LNCaP clone FGC (cell line): ENCODE measurements at places on chromosomes 5 and 9.
A peak's percentile ranks its signal among the peaks of the same experiment; 100 is the strongest.

DNA sequence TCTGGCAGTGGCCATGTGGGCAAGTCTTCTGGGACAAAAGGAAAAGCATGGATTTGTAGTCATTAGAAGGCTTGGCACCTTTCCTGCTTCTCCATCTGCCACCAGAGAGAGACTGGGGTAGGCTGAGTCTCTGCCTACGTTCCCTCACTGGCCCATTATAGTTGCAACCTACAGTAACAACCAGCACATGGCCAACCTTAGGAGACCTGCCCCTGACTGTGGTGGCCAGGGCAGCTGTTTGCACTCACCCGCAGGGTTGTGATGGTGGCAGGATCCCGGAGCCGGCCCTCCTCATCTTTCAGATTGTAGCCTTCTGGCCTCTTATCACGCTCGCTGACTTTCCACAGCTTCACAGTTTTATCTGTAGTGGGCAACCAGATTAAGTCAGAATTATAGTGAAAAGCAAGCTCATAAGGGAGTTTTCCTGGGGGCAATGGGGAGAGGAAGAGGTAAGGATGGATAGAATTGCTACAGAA, 174.9 kb upstream of the GPR151 start:
- DNase-seq: no peak

DNA sequence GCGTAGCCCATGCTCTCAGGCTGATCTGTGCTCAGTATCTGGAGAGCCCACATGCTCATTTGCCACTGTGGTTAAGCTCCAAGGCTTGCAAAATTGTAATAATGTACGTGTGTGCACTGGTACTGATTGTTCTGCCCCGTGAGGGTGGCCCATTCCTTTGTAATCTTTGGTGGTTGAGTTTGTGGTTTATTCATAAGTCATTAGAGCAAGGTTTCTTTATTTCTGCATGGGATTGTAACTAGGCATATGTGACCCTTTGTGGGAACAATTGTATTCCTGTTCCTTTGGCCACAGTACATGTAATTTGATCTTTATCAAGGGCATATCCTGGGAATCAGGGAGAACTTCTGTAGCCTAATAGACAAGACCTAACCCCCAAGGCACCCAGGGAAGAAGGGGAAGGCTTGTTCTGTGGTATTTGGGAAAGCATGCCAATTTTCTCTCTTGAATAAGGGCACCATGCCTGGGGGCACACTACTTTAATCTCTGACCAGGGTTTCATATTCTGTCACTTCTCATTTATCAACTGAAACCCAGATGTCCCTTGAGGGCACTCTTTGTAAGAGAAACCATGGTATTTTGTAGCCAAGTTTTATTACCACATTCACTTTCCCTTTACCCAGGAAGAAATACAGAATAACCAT, 74.6 kb downstream of the NPR3 start:
- DNase-seq: no peak

GRCh38 chr9:123757960-123758359, 172.0 kb downstream of the DENND1A start:
- no peak for DNase-seq

- DNase-seq: no peak
Measured at GRCh38 chr9:104879555-104880309, 48.2 kb downstream of the ABCA1 start.

DNA sequence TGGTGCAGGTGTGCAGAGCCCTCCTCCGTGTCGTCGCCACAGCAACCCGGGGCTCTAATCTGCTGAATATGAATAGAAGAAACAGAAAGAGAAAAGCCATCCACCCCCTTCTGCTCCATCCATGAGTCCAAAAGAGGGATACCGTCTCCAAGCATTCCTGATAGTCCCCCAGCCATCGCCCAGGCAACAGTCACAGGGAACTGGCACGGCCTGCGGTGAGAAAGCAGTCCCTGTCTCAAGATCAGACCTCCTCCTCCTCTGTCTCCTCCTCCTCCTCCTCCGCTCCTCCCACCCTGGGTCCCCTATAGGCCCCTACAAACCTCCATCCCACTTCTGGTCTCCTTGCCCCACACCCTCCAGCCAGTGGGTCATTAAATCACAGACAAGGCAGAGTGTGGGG, 308.1 kb upstream of the MPDZ start:
- DNase-seq: no peak

- no peak for DNase-seq
Measured at GRCh38 chr5:135007305-135007704, 26.7 kb downstream of the PITX1 start.

DNA sequence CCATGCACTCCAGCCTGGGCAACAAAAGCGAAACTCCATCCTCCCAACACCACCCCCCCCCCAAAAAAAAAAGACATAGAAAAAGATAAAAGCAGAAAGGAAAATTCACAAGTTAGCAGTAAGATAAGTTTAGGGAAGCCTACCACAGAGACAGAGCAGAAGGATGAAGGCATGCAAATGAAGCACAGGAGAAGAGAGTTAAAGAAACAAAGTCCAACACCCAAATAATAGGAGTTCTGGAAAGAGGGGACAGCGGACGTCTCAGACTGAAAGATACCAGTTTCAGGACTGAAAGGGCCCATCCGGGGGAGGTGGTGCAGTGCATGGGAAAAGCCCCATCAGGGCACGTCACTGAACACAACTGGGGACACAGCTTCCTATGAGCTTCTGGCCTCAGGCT, 54.3 kb downstream of the OTULIN start:
- no peak for DNase-seq

GRCh38 chr5:7271435-7272084, 124.4 kb upstream of the ADCY2 start:
- no peak for DNase-seq

GRCh38 chr5:60024104-60024503, 130.6 kb upstream of the PDE4D start:
- no peak for DNase-seq

DNA sequence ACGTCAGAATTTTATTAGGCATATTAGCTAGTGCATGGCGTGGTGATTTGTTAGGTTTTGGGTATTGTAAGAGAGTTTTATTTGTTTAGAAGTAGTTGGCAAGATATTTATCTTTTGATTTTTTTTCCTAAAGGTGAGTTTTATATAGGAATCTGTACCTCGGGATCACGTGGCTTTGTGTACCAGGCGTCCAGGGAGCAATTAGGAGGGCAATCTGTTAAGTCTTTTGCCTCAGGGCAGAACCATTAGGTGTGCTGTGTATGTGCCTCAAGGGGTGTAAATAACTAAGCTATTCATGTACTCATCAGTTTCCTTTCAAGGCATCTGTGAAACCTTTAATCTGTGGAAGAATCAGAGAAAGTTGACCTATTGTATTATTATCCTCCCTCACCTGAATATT, 39.4 kb downstream of the ZSWIM6 start:
- DNase-seq: no peak

DNA sequence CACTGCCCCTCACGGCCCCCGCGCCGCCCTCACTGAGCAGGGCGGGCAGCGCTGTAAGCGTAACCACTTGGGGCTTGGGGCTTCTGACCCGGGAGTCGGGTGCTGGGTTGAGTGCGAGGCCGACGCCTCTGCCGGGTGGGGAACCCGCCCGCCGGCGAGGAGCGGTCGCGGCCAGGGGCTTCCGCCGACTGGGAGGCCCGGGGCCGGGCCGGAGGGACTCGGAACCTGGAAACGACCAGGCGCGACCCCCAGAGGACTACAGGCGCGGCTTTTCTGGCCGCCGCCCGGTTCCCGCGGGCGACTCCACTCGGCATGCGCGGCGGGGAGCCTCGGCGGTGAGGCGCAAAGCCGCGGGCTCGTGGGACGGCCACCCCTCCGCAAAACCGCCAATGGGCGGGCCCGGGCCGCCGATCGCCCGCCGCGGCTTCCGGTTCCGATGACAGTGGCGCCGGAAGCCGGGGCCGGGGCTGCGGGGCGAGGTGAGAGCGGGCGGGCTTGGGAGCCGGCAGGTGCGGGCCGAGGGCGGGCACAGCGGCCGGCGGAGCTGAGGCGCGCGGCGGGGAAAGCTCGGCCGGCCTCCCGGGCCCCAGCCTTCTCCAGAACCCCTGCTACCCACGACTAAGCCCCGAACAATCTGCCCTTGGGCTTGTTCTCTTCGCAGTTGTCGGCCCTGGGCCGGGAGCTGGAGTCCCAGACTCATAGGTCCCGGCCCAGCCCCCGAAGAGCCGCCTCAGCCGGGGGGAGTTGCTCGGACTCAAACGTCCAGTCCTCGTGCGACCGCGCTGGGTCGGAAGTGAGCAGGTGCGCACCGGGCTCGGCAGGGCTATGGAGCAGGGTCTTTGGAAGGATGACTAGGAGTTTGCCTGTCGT, at the start of gene RMND5B:
RMND5B (plus strand) TSS at position 439 of the 870 bp plus-strand sequence. CDS start 7,106 bp downstream, outside the sequence.
- peak; percentile 49 for DNase-seq

DNA sequence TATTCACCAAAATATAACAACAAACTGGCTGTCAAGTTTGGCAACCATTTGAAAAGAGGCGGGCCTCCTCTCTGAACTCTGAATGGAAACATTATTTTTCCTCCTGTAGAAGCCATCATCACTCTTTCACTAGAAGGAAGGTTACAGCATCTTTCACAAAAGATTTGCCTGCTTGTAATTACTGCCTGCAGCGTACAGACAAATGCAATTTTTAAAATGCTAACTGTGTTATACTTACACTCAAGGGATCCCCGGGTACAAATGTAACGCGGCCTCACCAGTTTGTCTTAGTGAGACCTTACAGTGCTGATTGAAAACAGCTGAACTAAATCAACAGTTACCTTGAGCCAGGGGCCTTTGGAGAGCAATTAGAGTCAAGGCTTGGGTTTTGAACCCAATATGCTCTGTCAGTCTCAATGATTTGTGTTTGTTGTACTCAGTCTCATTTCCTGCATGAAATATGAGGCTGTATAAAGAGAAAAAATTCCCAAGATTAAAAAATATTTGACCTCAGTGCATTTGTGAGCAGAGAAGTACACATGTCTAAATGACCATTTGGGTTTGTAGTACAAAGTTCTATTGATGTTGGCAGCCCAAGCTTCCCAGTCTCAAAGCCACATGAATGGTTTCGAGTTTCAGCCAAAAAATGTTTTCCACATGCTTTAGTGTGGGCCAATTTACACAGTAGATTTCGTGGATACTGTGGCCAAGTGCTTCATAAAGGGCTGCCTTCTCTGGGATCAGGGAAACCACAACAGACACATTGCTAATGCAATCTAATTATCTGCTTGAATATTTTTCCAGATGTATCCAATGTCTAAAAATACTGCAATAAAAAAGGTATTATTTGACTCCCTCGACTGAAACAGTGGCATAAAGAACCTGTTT, 500.0 kb downstream of the SPATA31D1 start:
- peak; percentile 32 for DNase-seq

GRCh38 chr9:128689820-128690683, 1.0 kb downstream of the SET start:
- no peak for DNase-seq

- no peak for DNase-seq
Measured at GRCh38 chr9:130298662-130299279, 33.2 kb downstream of the HMCN2 start.

GRCh38 chr5:36383942-36384341, 82.2 kb upstream of the RANBP3L start:
- DNase-seq: no peak

DNA sequence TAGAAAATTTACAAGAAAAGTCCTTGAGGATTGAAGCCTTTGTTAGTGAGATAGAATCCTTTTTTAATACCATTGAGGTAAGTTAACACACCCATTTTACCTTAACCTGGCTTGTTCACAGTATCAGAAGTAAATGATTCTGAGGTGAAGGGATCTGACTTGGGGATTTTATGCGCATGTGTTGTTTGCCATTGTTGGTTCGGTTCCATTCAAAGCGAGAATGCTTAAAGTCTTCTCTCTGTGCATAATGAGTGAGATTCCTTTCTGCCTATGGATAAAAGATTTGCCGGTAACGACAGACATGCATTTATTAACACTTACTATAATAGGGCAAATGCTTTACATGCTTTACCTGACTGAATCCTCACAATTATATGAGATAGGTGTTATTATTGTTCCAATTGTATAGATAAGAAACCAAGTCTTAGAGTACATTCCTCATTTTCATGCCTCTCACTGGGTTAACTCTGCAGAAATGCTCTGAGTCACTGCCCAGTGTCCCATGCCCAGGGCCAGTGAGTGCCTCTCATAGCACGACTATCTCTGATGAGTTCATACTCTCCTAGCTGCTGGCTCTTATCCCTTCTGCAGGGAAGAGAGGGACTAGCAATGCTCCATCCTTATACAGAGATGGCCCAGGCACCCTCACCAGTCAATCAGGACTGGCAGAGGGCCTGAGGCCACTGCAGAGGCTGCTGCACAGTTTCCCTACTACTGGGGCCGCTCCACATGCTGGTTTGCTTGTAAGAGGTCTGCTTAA, 54.4 kb downstream of the CMYA5 start:
- no peak for DNase-seq

- DNase-seq: no peak
Measured at GRCh38 chr5:150035139-150035895, 34.8 kb downstream of the HMGXB3 start.
